ENCODE measurements at places on chromosomes 2 and 18.

DNA sequence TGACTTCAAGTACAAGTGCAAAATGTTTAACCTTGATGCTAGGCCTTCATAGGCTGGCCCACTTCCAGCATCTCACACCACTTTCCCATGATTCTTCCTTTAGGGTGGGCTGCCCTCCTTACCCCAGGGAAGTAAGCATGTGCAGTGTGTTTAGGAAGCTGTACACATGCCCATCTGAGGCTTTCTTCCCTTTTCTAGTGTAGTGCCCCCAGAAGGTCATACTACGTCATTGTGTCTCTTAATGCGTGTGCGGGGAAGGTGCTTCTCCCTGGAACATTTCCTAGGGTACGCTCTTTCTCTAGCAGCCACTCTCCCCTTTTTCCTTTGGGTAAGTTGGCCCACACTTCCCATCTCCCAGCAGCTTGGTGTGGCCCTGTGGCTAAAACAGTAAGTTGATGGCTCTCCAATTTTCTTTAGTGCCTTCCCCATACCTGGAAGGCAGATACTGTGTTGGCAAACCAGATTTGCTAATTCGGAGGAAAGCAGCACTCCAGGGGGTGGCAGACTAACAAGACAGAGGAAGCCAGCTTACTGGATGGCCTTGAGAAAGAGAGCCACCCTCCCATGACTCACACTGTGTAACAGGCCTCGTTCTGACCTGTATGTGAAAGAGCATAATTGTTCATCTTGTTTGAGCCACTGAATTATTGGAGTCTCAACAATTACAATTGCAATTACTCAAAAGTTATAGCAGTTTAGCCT, 1.1 kb upstream of the SULT6B1 start:
- no peak for DNase-seq

- DNase-seq: no peak
These were observed 104.9 kb upstream of the ITPRID2 start for GRCh38 chr2:181786371-181787228.

DNA sequence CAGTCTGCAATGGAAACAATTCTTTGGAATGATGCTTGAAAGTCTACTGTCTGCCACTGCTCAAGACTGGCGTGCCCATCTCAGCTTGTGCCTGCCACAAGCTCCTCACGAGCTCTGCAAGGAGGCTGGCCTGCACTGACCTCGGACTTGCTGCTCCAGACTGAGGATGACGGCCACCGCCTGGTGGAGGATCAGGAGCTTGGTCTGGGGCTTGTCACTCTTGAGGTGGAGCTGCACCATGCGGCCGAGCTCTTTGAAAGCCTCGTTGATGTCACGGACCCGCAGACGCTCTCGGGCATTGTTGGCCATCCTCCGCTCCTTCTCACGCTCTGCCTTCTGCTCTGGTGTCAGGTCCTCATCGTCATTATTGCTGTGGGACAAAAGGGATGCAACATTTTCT, 269.4 kb upstream of the CCDC68 start:
- no peak for DNase-seq

GRCh38 chr18:37701967-37702366, 136.4 kb upstream of the CELF4 start:
- DNase-seq: no peak

DNA sequence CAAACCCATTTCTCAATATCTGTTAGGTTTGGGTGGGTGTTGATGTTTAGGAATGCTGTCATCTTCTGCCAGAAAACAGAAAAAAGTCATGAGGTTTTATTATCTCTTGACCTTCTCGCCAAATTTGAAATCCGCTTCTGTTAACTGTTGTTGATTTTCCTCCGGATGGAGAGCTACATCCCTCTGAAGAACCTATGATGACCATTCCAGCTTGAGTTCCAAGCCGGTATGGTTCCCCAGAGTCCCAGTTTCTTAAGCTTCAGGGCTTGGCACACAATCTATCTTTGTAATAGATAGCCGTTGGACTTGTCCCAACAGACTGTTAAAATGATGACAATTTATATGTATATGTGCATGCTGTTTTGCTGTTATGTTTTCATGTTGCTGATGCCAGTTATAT, 1201.0 kb downstream of the LRP1B start:
- no peak for DNase-seq

GRCh38 chr2:109547280-109547679, 66.5 kb downstream of the SEPTIN10 start:
- no peak for DNase-seq

DNA sequence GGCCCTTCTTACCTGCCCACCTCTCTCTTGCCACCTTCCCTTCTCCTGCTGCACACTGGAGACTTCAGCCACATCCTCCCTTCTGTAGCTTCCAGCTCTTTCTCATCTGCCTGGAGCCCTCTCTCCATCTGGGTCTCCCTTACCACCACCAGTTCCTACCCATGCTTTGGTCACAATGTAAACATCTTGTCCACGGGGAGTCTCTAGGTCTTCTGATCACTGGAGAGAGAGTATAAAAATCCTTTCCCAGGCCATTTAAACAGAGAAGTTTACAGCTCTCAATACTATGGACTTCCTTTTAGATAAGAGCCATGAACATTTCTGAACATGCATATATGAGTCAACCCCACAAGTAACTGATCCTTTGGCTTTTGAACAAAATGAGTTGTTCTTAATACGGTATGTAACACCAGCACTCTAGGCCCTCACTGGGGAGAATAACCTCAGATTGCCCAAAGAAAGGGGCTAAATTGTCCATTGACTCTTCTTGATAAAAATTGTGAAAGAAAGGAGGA, 5.8 kb downstream of the ARHGAP25 start:
- no peak for DNase-seq

GRCh38 chr2:211900000-211900399, 638.6 kb downstream of the ERBB4 start:
- no peak for DNase-seq

DNA sequence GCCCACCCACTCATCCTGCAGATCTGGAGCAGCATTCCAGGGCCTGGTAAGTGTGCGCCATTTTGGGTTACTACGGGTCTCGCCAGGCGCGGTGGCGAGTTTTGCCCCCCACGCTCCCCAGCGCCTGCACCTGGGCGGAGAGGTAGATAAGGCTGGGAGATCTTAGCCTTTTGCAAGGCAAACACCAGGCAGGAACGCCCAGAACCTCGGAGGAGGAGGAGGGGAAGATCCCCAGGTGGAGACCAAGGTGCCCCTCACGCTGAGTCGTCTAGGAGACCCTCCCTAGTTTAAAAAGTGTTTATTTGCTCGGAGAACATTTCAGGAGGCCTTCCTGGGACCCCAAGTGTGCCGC, 365 bp upstream of the RAMP1 start:
- DNase-seq: no peak

DNA sequence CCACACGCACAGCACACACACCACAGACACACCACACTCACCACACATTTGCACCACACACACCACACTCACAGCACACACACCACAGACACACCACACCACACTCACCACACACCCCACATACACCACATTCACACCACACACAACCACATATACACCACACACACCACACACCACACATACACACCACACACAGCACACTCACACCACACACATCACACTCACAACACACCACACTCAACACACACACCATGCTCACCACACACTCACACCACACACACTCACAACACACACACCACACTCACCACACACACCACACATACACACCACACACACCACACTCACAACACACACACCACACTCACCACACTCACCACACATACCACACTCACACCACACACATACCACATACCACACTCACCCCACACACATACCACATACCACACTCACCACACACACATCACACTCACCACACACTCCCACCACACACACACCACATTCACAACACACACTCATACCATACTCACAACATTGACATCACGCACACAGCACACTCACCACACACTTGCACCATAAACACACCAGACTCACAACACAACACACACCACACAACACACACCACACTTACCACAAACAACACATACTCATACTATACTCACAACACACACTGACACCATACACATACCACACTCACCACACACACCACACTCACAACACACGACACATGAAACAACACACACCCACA, 60.0 kb downstream of the SDC1 start:
- DNase-seq: no peak

DNA sequence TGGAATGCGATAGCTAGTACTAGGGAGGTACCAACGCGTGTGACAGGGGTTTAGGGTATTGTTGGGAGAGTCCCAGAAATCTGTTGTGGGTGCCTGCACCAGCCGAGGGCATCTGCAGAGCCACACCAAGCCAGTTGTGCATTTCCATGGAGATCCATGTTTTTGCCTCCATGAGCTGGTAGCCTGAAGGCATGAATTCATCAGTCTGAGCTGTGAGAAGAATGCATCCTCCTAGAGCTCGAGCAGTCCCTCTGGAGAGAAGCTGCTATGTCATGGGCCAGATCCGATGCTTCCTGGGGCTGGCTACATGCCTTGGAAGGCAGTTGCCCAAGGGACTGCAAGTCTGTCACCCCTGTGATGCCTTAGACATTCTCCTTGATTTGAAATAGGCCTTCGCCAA, 57.9 kb downstream of the LIPG start:
- DNase-seq: no peak

DNA sequence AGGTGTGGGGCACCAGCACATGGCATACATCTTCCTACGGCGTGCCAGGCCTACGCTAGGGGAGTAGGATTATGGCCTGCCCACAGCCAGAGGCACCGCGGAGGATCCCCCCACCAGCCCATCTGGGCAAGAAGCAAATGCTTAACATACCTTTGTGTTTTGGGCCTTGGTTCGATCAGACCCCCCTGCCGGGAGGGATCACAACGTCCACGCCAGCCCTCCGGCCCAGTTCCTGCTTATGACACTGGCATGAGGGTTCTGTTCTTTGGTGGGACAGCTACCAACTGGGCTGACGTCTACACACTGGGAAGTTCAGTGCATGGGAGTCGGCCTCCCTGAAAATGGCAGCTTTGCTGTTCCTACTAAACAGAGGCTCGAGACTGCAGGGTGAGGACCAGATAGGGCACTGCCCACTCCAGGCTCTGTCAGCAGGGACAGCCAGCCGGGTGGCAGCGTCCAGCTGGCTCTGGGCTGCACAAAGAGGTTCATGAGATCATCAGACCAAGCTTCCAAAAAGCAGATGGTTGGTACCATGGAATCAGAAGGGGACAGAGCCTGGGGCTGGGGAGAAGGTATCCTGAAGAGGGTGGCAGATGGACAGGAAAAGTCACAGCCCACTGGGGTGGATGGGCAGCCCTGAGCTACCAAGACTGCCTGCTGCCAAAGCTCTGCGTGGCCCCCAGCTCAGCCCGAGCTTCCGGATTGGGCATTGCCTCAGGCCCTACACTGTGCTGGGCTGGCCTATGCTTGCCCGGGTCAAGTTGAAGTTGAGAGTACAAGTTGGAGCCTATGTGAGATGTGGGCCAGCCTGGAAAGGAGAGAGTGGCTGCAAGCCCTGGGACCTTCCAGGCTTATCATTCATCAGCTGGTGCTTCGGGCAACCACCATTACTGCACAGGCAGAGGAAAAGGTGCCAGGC, 61.7 kb upstream of the TEX51 start:
- no peak for DNase-seq

DNA sequence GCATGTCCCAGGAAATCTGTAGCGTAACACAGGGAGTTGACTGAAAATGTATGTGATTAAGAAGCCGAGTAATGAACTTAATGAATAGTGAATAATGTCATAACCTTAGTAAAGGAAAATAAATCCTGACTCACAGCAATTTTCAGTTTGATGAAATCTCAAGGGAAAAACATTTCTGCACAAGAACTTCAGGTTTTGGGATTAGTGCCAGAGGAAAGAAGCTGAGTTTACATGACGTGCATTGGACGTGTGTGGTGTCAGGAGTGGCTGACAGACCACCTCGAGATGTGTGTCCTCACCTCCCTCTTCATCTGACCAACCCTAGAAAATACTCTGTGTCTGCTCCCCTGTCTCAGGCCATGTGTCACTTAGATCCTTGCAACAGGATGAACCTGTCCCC, 39.1 kb downstream of the VWA3B start:
- DNase-seq: no peak

DNA sequence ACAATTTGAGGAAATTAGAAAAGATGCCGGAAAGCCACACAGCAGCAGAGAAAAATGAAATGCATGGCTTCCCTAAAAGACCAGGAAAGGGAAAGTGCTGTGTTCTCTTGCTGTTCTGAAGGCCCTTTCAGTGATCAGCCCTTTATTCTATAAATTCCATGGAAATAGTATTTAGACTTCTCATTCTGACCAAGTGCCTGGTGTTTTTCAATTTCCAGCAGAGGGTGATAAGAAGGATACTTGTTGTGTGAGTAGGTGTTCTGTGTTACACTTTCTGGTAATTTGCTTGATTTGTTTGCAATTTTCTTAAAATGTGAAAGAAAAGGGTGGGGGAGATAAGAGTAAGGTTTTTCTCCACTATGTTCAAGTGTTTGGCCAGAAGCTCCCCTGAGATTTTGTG, 504.5 kb downstream of the IRS1 start:
- no peak for DNase-seq

DNA sequence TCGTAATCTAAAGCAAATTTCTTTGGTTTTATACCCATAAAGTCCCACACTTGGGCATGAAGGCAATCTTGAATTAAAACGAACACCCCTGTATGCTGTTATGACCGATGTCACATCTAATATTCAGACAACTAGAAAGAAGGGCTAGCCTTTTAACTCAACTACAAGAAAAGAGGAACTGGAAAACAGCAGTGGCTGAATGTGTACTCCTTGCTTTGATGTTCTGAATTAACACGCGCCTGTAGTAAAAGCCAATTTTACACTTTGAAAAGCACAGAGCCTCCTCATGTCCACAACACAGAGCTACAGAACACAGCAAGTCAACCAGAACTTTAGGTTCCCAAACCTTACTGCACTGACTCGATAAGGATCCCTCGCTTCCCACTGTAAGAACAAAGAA, 147.6 kb downstream of the HDAC4 start:
- DNase-seq: no peak

DNA sequence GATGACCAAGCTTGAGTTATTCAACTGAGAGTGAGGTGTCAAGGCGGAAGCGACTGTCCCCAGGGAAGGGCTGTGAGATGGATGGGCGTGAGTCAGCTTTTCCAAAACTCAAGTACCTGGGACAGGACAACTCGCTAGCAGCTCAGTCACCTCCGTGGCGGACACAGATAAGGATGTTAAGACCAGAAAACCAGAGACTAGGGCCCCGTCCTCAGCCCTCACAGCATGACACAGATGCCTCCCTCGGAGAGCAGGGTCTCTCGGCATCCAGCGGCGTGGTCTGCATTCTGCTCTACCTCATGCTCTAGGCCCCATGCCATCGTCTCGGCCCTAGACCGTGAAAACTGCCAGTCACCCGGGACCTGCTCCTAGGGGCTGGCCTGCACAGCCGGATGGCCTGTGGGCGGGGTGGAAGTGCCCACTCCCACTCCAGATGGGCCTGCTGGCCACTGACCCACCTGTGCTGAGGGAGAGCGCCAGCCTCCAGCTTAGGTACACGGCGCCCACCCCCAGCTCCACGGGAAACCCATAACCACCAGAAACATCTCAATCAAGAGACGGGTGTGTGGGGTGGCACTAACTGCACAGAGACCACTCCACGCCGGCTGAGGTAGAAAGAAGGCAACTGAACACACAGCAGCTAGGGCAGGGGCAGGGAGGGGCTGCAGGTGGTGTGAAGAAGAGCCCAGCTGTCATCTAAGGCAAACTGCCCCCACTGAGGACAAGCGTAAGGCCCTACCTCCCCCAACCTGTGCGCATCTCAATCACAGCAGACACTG, 39.8 kb downstream of the ANO7 start:
- DNase-seq: no peak

Data from naive thymus-derived CD8-positive, alpha-beta T cell (primary cell).